Stimulated activated CD4-positive, alpha-beta T cell treated with anti-CD3 and anti-CD28 coated beads, Interleukin-15, amount 100 ng/mL, for 1 hour (primary cell): ENCODE measurements at places on chromosomes 5 and 9.

- no peak for DNase-seq
Measured at GRCh38 chr9:89721971-89722530, 117.2 kb downstream of the GADD45G start.

- DNase-seq = no peak
Measured at GRCh38 chr5:109868737-109869136, 179.0 kb downstream of the MAN2A1 start.

GRCh38 chr9:14313951-14314423 lies at the start of gene NFIB:
TSS of gene NFIB (minus strand) at chr9:14314141. CDS start at chr9:14313511, 630 bp downstream.
- no peak for DNase-seq

DNA sequence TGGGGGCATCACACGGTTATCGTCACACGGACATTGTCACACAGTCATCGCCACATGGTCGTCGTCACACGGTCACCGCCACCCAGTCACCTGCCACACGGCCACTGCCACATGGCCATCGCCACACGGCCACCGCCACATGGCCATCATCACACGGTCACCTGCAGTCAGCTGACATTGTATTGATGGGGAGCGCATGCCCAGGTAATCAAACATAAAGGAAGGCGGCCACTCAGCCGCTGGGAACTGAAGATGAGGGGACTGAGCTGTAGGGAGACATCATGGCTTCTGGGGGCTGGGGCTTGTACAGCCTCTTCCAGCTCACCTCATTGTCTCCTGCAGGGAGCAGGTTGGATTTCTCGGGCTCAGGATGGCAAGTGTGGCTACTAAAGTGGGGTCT lies 49.2 kb downstream of the MRPL36 start:
- no peak for DNase-seq

GRCh38 chr9:120521101-120521500 lies 58.9 kb downstream of the CDK5RAP2 start:
- no peak for DNase-seq
